ENCODE measurements at places on chromosomes 6 and 20.

- no peak for DNase-seq
These were observed 16.9 kb upstream of the SNAI1 start for GRCh38 chr20:49965781-49966305.

DNA sequence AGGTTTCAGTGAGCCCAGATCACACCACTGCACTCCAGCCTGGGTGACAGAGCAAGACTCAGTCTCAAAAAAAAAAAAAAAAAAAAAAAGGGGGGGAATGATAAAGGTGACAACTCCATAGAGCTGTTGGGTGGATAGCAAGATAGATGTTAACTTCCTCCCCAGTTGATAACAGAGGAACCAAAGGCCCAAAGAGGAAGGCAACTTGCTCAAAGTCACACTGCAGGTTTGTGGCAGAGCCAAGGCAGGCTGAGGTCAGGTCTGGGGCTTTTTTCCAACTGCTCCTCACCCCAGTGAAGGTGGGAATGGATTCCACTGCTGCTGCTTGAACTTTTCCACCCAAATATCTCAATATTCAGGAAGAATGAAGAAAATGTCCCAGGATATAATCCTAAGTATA, 26.7 kb downstream of the HCK start:
- DNase-seq: no peak

- DNase-seq: no peak
These were observed 38.1 kb downstream of the B4GALT5 start for GRCh38 chr20:49675368-49676151.

DNA sequence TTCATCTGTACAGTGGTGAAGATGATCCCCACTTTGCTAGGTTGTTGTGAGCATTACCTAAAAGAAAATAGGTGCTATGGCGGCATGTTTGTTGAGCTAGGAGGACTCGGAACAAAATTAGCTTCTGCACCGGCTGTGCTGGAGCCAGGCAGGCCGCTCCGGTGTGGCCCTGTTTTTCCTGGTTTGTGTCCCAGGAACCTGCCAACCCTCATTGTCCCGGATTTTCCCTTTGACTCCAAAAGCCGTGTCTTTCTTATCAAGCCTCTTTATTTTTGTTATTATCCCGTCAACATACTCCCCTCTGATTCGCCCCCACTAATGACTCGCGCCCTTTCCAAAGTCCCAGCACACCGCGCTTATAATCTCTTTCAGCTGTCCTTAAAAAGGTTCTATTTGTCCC, 117.0 kb downstream of the MYLK4 start:
- no peak for DNase-seq

GRCh38 chr6:135146162-135146934, 34.8 kb upstream of the MYB start:
- DNase-seq: no peak

GRCh38 chr6:10297832-10298231, 117.0 kb downstream of the TFAP2A start:
- DNase-seq: no peak

GRCh38 chr6:125533710-125534397, 215.6 kb upstream of the HEY2 start:
- DNase-seq: no peak
